Globus pallidus (tissue), 1 donor: ENCODE measurements at places on chromosomes 6 and 20.

DNA sequence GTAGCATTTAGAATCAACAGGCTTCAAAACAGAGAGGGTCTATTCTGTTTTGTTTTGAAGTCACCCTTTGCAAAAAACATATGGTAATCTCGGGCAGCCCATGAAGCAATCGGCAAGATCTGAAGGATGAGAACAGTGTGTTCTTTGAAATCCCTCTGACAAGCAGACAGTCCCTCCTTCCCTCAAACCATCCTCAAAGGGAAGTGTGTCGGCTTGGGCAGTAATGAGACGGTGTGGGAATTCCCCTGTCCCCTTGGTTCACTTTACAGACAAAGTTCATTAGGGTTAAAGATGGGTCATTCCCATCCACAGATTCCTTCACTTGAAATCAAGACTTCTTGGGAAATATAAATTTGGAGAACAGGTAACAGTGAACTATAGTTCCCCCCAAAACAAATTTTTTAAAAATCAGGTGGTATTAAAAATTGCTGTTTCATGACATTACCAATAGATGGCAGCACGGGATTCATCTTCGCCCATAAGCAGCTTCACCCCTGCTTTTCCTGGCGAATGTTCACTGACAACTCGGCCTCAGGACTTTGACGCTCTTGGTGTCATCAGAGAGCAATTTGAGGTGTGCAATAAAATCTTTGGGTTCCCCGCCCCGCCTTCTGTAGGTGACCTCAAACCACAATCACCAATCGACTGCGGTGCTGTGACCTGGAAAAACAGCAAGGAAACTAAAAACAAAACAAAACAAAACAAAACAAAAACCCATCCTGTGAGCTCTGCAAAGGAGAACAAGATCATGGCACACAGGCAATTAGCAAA is 159.3 kb upstream of the TNFAIP3 start:
- peak; percentile 73 for DNase-seq

GRCh38 chr6:48069280-48069679 is 41.7 kb downstream of the PTCHD4 start:
- no peak for DNase-seq

DNA sequence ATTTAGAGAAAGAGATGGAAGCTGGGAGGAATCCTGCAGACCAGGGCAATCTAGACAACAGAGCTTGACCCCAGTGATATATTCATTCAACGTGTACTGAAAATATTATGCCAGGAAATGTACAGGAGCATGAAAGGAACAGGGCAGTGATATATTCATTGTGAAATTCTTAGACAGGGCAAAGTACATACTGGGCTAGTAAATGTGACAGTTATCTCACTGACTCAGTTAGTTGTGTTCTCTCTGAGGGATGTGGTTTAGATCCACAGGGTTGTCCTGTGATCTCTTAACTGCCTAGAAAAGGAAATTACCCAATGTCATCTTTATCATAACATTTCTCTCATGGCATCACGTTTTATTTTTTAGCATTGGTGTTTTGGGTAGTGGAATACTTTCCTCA is 891.3 kb downstream of the EYS start:
- no peak for DNase-seq

DNA sequence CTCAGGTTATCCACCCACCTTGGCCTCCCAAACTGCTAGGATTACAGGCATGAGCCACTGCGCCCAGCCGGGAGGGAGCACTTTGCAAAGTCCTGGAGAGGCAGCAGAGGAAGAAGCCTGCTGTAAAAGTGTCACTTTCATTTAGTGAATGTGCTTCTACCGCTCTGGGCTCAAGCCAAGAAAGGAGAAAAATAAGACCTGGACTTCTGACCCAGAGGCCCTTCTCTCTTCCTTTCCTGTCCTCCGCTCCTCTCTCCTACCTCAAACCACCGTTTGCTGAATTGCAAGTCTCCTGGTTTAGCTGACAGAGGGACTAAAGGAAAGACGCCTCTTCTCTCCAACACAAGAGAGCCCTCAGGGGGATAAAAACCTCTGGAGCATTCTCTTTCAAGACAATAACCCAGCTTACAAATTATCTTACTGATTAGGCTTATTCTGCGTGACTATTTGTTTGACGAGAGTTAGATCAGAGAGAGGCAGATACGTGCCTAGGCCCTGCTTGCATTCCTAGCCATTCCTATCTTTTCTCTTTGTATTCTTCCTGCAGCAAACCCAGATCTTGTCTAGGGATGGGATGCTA is 84.2 kb upstream of the SLC22A23 start:
- DNase-seq, result no peak

DNA sequence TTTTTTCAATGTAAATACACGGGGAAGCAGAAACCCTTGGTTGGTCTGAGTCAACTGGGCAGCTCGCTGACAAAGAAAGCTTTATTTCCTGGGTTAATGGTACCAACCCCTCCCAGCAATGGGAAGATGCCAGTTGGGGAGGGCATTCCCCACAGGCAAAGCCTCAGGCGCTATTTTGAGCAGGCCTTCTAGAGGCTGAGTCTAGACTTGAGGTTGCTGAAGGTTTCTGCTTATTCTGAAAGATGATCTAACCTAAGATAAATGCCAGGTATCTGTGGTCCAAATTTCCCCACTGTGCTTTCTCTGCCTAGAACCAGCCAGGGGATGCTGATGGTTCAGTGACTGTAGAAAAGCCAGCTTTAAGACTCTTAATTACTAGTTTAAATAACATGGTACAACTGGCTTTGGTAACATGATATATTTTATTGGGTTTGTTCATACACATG is 172.5 kb upstream of the JARID2 start:
- DNase-seq, result peak; percentile 76

GRCh38 chr6:84749181-84749580 is 15.2 kb downstream of the TBX18 start:
- no peak for DNase-seq

DNA sequence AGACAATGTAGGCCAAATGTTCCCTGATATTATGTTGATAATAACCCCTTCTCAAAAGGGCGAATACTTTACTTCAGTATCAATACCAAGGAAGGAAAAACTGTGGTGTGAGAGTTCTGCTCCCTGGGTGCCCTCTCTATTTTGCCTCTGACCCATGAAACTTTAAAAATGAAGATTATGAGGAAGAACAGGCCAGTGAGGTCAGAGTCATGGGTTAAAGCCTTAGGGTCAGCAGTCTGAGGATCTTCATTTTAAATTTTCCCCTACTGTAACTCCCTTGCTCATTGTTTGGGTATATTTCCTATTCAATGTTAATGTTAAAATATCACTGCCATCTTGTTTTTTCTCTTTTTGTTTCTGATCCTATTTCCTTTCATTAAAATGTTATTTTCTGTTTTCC is 47.9 kb downstream of the PRKN start:
- no peak for DNase-seq

- no peak for DNase-seq
Measured at GRCh38 chr6:145086197-145086596, 649.1 kb downstream of the EPM2A start.

GRCh38 chr20:7879883-7880282 is 60.4 kb downstream of the HAO1 start:
- no peak for DNase-seq

- DNase-seq, result no peak
Measured at GRCh38 chr6:142542704-142543233, 241.0 kb downstream of the ADGRG6 start.

DNA sequence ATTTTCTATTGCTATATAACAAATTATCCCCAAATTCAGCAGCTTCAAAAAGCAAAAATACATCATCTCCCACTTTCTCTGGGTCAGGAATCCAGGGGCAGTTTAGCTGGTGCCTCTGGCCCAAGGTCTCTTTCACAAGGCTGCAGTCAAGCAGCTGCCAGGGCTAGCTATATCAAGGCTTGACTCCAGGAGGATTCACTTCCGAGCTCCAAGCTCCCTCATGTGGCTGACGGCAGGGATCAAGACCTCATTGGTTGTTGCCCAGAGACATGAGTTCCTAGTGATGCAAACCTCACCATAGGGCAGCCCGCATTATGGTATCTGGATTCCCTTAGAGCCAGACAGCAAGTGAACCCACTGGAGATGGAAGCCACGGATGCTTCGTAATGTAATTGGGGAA is 1.3 kb upstream of the VNN1 start:
- peak; percentile 75 for DNase-seq

DNA sequence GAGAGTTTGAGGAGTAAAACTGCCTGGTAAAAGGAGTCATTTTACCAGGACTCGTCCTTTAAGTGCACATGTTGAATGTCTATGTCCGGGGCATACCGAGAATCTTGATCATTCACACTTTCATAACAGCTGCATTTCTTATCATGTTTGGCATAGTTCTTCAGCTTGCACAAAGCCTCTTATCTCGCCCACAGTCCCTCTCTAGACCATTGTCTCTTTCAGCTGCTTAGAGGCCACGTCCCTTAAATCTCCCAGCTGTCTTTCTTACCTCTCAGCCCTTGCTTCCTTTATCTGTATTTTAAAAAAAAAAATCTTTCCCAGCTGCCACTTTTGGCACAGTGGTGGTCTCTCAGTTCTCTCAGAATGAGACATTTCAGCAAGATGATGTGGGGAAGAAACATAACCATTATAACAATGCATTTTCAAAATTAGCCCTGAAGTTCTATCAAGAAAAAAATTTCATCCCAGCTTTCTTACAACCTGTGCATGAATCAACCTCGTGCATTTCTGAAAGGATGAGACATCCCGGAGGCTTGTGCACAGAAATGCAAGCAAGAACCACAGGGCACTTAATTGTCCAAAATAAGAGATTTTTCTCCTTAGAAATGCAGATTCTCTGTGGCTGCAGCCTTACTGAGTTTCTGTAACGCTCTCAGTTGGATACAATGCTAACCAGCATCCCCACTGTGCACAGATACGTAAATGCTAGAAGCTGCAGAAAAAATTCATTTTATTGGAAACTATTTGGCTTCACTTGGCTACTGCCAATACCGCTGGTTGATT is 24.2 kb downstream of the RBM24 start:
- DNase-seq, result no peak

DNA sequence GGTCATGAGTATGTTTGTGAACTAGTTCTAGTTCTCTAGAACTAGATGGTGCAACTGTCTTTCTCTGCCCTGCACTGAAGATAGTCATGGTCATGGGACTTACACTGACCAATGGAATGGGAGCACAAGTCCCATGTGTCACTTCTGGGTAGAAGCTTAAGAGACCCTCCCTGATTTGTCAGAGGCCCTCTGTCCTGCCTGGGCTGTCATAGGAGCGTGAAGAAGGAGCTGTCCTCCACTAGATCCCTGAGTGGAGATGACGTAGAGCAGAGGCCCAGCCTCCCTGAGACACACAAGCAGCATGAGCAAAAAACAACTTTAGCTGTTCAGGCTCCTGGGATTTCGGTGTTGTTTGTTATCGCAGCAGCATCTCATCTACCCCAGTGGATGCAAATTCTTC is 514.5 kb downstream of the PREX1 start:
- no peak for DNase-seq

DNA sequence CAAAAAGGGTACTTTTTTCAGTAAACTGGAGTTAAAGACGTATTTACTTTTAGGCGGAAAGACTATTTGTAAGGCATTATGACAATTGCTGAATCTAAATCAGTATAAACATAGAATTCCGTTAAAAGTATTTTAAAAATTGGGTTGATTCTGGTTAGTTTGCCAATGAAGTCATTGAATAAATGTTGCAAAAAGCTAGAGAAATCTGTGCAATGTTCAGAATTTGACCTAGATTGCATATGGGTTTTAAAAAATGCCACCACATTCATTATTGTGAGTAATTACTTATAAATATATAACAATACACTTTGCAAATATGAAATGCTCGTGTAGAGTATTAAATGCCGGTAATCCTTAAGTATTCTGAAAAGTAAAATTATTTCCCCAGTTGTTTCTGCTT is 116.5 kb upstream of the EEF1E1 start:
- DNase-seq, result no peak

DNA sequence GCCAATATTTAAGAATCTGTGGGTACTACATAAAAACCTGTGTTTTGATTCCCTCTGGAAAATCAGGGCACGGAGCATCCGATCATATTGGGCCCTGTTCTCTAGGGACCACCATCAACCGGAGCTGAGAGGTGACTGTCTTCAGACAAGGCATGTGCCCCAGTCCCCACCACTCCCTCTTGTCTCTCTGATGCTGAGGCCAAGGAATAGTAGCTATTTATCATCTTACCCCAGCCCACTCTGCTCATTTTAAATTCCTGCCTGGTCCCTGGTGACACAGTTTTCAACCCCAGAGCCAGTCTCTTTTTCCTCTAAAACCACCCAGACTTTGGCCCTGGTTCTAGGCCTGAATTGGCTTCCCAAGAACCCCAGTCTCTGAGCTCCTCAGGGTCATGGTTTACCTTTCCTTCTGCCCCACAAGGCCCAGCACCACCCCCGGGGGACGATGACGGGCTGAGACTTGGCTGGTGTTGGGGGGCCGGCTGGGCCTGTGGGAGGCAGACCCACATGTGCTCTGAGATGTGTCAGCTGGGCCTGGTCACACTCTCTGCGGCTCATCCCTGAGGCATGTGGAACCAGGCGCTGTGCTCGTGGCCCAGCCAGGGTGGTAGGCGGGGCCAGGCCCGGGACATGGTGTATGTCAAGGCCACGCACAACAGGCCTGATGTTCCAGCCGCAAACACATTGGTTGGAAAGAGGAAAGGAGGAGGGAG is 114.4 kb downstream of the CEBPB start:
- no peak for DNase-seq

- no peak for DNase-seq
Measured at GRCh38 chr6:42113936-42114636, 28.3 kb downstream of the C6orf132 start.

- peak; percentile 41 for DNase-seq
Measured at GRCh38 chr6:227074-227782, 65.1 kb upstream of the DUSP22 start.

GRCh38 chr6:62914530-62914929 is 296.7 kb upstream of the FKBP1C start:
- no peak for DNase-seq

GRCh38 chr20:62228982-62229545 is 9.0 kb upstream of the HRH3 start:
- DNase-seq, result no peak

GRCh38 chr6:9308284-9308683 is 872.9 kb upstream of the SLC35B3 start:
- no peak for DNase-seq

DNA sequence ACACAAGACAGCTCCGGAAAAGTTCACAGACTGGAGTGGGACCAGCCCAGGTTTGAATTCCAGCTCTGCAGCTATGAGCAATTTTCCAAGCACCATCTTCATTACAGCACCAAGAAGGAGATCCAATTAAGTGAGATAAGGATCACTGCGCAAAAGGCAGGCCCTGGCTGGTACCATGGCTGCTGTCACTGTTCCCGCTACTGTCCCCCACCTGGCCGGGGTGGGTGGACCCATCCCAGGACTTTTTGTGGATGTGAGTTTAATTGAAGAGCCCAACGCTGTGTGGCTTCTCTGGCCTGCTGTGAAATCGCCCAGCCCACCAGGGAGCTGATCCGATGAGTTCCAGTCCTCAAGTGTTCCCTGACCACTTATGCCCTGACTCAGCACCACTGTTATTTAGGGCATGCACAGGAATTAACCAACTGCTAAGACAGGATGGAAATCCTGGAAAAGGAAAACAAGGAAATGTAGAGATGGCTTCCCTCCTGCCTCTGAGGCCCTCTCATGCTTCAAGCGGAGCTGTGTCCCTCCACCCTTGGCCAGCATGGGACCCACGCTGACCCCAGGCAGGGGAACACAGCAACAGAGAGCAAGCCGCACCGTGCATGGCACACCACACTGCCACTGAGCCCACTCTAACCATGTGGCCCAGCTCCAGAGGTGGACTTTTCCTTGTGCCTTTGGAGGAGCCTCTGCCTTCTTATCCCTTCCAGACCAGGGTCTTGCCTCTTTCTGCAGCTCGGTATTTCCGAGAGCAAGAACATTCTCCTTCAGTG is 150.0 kb upstream of the CST7 start:
- no peak for DNase-seq
